ENCODE measurements at places on chromosomes 1 and 21.
A peak's percentile ranks its signal among the peaks of the same experiment; 100 is the strongest.

- no peak for DNase-seq
These were observed 35.9 kb upstream of the NEK2 start for GRCh38 chr1:211711315-211711705.

GRCh38 chr1:211381481-211382181 lies 55.0 kb downstream of the TRAF5 start:
- peak; percentile 9 for DNase-seq

GRCh38 chr1:101587741-101588140 lies 350.9 kb downstream of the S1PR1 start:
- no peak for DNase-seq

DNA sequence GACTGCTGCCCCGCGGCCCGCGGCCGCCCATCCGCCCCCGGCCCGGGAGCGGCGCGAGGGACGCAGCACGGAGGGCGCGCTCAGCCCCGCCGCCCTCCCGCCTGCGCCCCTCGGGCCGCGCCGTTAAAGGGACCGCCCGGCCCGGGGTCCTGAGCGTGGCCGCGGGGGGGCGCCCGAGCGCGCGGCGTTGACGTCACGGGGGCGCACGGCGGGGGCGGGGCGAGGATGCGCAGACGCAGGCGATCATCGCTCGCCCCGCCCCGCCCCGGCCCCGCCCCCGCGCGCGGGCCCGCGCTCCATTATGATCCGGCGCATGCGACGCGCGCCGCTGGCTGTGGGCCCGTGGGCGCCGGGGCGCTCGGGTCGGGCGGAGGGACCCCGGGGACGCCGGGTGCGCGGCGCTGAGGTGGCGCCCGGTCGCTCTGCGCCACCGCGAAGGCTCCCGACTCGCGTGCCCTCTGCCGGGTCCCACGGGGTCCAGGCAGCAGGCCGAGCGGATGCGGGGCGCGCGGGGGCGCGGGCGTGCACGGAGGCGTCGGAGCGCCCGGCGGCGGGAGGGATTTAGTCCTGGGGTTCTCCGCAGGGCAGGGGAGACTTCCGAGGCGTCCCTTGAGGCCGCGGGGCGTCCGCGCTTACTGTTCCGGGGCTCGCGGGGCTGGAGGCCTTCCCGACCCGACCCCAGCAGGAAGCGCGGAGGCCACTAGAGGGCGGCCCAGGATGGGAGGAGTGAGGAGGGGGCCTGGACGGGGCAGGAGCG lies at the start of gene DVL1:
DVL1 (minus strand) TSS at position 163 of the 757 bp plus-strand sequence. CDS start 353 bp downstream, outside the sequence.
- peak; percentile 67 for DNase-seq

GRCh38 chr1:14340002-14340785 lies 258.3 kb upstream of the KAZN start:
- no peak for DNase-seq

- no peak for DNase-seq
These were observed 13.9 kb upstream of the S100A7 start for GRCh38 chr1:153474347-153474746.

DNA sequence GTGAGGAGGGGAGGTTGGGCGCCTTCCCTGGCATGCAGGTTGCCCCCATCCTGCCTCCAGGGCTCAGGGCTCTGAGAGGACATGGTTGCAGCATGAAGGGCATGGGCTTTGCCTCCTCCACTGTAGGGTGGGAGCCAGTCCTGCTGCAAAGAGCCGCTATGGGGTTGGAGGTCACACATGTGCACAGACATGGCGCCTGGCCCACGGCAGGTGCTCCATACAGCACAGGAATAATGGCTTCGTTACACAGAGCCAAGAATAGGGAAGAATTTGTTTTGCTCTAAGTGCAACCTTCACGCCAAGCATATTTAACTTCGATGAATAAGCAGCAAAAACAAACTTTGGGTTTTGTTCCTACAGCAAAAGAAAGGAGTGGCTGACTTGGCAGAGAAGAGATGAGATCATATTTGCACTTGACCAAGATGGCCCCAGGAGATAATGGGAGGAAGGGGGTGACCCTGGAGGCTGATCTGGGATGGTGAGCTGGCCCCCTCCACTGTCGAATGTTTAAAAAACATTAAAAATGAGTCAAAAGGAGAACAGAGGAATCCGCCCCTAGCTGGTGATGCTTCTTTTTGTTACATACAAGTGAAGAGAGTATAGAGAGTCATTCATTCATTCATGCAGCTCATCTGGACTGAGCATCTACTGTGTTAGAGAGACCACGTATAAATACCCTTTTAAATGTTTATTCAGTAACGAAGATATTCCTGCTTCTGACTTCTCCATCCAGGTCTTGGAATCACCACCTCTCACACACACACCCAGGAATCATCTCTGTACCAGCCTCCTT lies 12.4 kb upstream of the C2CD2 start:
- DNase-seq: no peak

DNA sequence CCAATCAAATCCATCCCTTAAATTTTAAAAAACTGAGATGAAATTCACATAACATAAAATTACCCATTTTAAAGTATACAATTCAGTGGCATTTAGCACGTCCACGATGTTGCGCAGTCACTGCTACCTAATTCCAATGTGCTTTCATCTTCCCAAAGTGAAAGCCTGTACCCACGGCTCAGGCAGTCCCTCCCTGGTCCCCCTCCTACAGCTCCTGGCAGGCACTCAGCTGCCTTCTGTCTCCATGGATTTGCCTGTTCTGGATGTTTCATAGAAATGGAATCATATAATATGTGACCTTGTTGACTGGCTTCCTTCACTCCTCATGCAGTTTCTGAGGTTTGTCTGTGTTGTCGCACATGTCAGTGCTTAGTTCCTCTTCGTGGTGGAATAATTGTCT lies 386.3 kb downstream of the CAMTA1 start:
- no peak for DNase-seq

DNA sequence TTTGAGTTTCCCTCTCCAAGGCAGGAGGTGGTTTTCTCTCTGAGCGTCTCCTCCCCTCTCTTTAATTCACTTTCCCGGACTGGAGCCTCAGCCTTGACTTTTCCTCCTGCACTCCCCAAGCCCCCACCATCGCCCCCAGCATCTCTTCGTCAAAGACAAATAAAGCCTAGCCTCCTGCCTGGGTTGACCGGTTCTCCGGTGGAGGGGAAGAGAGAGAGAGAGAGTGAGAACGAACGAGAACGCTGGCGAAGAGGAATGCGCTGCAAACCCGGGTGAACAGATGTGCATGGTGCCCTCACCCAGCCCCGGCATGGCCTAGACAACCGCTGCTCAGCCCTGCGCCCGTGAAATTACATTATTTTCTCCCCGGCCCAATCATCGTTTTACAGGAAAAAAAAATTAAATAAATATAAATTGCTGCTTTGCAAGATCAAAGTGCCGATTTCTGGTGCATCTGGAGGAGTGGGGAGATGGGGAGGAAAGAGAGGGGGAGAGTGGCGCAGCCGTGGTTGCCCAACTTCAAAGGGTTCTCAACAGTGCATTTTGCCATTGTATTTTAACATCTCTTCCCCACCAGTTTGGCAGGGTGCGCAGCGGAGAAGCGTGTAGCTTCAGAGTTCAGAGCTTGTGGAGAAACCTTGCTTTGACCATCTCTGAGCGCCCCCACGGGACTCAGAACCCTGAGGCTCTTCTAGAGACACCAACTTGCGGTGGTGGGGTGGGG lies 11.4 kb upstream of the TBX15 start:
- no peak for DNase-seq

DNA sequence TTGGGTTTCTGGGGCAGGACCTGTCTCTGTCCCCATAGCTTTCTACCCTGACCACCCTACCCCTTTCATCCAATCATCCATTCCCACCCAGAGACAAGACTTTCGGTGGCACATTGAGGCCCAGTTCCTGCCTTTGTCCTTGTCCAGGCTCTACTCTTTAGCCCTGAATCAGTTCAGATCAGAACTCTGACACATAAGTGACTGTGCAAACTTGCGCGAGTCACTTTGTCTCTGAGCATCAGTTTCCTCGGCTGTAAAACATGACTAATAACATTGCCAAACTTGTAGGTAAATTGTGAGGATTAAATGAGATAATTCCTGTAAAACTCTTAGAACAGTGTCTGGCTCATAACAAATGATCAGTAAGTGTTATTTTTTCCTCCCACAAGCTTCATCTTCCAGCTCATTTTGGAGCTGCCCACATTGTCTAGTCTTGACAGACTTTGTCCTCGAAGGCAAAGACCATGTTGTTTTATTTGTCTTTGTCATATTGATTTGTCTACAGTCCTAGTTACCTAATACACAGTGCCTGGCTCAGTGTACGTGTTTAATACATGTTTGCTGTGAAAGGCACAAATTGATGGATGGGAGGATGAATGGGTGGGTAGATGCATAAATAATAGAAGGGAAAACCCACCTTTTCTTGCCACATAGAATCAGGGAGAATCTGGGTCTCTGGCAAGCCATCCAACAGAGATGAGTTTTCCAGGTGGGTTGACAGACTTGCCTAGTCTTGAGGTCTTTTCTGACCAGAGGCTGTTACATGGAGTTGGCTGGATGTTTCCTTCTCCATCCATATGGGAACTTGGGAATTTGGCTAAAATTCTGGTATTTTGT lies 262.9 kb downstream of the OMA1 start:
- no peak for DNase-seq

GRCh38 chr1:113976609-113977278 lies 2.5 kb upstream of the OLFML3 start:
- DNase-seq: no peak

GRCh38 chr1:28510273-28510969 lies 4.6 kb downstream of the RCC1 start:
- peak; percentile 33 for DNase-seq

DNA sequence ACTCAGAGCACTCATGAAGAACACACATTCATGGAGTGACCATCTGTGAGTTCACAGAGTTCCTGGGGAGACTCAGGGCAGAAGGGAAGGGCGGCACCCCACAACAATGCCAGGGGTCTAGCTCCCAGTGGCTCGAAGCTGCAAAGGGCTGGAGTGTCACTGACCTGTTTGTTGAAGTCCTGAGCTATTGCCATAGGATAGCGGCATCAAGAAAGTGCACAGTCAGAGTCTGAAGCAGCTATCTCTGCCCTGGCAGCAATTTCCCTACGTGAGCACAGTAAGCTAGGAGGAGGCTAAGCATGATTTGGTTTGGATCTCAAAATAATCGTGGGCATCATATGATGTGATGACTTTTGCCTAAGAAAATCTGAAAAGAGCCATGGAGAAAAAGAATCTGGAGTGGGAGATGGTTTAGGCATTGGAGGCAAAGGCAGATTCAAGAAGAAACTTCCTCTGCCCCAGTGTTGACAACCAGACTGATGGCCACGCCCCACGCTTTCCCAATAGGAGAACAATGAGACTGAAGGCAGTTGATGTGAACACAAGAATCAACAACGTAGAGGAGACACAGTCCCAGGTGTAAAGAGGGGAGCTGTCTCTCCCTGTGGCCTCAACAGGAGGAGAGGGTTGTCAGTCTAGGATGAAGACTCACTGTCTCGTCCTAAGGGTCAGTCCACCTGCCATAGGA lies 100.0 kb upstream of the SLC25A33 start:
- DNase-seq: no peak

DNA sequence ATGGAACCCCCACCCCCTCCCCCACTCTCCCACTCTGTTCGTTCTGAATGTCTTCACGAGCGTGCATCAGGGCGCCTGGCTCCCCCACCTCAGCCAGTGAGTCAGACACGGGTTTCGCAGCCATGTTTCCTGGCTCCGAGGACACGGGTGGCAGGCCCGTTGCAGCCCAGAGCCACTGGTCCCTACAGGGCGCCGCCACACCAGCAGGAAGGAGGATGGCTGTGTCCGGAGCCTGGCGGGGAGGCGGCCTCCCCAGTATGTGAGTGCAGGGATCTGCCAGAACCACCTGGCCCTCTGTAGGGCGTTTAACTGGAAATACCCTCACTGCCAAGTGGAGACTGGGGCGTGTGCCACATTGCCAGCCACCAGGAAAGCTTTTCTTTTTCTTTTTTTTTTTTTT lies 18.5 kb downstream of the CSTB start:
- DNase-seq: no peak

GRCh38 chr1:110336300-110337039 lies 2.7 kb upstream of the RBM15 start:
- DNase-seq: no peak

GRCh38 chr1:76989976-76990375 lies 122.7 kb downstream of the ST6GALNAC5 start:
- no peak for DNase-seq

DNA sequence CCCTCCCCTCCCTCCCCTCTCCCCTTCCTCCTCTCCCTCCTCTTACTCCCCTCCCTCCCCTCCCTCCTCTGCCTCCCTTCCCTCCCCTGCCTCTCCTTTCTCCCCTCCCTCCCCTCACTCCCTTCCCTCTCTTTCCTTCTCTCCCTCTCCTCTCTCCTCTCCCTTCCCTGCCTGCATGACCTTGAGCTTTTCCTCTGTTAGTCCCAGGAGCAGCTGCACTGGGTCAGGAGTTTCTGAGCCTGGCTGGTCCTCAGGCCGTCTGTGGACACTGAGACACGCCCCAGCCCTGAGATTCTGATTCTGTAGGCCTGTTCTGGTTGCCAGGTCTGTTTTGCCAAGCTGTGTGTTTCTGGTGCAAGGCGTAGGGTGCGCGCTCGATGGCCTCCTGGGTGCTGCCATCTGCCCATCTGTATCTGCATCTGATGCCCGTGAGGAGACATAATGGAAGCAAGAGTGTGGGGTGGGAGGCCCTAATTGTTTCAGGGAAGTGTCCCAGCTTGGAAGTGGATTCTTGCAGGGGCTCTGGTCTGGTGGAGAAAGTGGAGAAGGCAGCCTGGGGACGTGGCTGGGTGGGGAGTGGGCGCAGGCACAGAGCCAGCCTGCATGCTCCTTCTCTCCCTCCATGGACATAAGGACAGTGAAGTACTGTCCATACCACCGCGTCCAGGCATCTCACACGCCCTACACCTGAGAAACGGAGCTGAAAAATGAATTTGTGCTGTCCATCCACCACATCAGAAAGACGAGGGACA lies 97.2 kb downstream of the WDR4 start:
- no peak for DNase-seq

GRCh38 chr1:115771847-115772457 lies 3.4 kb upstream of the CASQ2 start:
- DNase-seq: no peak

DNA sequence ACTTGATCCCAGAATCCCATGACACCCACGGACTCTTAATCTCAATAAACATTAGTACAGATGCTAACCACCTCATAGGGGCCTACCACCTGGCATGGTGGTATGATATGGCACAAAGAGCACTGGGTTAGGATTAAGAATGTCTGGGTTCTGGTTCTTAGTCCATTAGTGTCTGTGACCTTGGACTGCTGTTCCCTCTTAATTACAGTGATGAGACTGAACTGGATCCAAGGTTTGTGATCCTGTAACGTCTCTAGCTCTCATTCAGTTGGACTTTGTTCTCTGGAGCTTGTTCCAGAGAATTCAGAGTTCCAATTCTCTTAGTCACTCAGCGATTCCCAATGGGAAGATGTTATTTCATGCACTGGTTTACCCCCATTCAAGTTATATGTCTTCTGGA lies 23.6 kb upstream of the PIGC start:
- no peak for DNase-seq

DNA sequence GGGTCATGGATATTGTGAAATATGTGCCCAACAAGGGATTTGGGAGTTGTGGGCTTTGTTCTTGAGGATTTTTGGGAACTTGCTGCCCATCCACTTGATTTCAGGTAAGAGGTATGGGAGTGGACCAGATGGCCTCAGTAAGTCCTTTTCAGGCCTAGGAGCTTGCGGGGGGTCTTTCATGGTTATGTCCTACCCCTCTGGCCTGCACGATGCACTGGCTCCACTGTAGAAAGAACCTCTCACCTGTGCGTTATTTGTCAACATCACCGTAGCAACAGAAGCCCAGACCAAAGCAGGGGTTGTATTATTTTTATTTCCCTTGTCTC lies 8.6 kb downstream of the RIIAD1 start:
- no peak for DNase-seq

All from stimulated activated CD4-positive, alpha-beta T cell treated with anti-CD3 and anti-CD28 coated beads, Interleukin-15, amount 100 ng/mL, for 1 hour (primary cell).